ENCODE measurements at places on chromosomes 11 and 22. TPM values are rescaled to one million over a fixed set of nuclear protein-coding genes. Genes with fewer than 3 reads are reported as not detected.

DNA sequence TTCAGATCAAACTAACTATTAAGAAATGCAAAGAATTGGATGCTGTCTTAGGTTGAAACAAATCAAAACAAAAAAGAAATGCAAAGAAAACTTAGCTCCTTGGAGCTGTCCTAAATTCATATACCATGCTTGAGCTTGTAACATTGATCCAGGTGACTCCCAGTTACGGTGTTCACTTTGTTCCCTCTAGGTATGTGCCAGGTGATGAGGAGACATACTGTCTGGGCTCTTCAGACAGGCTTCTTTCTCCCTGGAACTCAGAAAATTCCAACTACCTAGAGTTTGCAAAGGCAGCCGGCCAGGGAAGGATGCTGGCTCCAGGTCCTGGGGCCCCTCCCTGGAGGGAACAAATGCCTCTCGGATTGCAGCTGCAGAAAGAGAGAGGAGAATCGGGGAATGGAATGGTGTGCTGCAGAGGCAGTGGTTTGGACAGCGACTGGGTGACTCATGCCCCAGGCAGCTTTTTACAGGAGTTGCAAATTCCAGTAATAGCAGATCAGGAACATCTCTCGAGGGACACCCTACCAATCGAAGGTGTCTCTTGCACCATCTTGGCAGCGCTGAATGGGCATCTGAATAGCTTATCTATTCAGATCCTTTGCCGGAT is 12.3 kb upstream of the ASPHD2 start:
- no peak for DNase-seq

- no peak for DNase-seq
These were observed 164.2 kb downstream of the NTM start for GRCh38 chr11:131534611-131535010.

DNA sequence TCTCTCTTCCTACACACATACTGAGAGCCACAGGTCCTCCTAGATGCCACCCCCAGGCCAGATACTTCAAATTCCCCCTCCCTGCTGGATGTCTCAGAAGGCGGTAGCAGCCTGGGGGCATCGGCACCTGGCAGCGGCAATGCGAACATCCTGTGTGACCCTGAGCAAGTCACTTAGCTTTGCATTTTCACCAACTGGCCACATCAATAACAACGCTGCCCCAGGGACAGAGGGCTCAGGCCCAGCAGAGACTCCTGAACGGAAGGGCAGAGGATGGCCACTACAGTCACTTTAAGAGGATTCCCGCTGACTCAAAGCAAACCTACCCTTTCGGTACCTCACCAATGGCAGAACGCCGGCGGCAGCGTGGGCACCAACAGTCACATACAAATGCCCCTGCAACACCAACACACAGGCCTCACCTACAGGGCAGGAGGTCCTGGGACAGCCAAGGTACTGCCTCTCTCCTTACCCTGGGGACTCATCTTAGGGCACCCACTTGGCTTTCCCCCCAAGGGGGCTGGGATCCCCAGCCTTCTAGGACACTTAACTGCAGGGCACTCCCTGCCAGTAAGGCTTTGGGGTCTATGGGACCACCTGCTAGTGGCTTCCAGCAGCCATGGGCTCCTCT is 1.6 kb downstream of the LMO1 start:
- no peak for DNase-seq

GRCh38 chr11:97614606-97615005 is 1224.8 kb downstream of the JRKL start:
- no peak for DNase-seq

GRCh38 chr11:5285703-5286340 is 15.9 kb downstream of the OR51B4 start:
- DNase-seq = no peak

GRCh38 chr22:44975427-44976262 is 34.2 kb downstream of the PHF21B start:
- peak; percentile 80 for DNase-seq

DNA sequence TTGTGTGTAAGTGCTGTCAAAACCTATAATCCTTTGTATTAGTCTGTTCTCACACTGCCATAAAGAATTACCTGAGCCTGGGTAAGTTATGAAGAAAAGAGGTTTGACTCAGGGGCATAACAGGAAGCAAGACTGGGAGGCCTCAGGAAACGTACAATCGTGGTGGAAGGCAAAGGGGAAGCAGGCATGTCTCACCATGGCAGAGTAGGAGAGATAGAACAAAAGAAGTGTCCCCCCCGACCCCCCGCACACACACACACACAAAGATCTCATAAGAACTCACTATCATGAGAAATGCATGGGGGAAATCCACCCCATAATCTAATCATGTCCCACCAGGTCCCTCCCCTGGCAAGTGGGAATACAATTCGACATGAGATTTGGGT is 2.3 kb upstream of the USP28 start:
- DNase-seq = no peak

GRCh38 chr11:35363854-35364780 is 55.2 kb downstream of the SLC1A2 start:
- DNase-seq = peak; percentile 35

- no peak for DNase-seq
These were observed 4.9 kb downstream of the CRY2 start for GRCh38 chr11:45852018-45852711.

DNA sequence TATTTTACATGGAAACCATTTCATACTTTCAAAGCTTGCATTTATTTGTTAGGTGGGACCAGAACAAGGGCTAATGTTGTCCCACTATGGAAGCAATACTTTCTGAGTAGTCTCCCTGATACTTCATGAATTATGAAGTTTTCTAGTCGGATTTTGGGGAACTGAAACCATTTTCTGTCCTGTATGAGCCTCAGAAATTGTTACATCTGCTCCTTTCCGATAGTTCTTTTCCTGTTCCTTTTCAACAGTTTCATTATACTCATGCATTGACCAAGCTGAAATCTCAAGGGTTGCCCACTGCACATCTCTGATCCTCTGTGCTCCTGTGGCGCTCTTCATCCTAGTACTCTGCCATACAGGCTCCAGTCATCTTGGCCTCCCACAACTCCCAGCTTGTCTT is 31.5 kb upstream of the GLYATL1 start:
- DNase-seq = no peak

DNA sequence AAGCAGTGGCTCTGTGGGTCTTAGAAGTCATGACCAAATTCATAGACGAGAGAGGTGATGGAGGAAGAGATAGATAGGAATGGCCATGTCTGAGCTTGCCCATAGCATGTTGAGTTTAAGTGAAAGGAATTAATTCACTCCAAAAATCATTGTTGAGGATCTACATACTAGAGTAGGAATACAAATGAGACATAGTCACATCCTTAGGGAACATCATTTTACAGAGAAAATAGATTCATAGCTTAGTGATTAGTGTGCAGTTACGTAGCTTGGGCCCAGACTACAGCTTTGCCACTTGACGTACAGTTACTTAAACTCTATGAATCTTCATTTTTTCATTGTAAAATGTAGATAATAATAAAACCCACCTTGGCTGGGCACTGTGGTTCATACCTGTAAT is 21.4 kb upstream of the BMAL1 start:
- no peak for DNase-seq

DNA sequence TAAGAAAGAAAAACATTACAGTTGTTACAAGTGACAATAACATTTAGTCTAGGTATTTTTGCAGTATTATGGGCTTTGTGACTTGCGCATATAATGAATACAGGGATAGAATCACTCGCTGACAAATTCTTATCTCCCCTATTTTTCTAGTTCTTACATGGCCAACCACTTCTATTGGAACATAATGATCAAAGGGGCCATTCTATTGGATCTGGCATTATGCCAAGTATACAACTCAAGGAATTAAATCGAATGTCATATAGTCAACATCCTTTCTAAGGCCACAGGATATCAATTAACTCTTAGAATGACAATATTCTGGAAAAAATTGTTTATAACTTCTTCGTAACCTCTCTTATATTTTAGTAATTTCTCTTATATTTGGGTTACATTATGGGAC is 272.0 kb downstream of the TTC28 start:
- no peak for DNase-seq

The GDPD4 gene
- total RNA-seq = not detected

The SMC1B gene
- not detected for total RNA-seq

The OR56A1 gene
- not detected for total RNA-seq

The SLC6A5 gene
- not detected for total RNA-seq

The TST gene
- 474 TPM for total RNA-seq

The TRIM34 gene
- total RNA-seq = 7.8 TPM

The FAM227A gene
- 0.21 TPM for total RNA-seq

The ACRV1 gene
- total RNA-seq = not detected
